ENCODE measurements at places on chromosomes 13 and 19. TPM values are rescaled to one million over a fixed set of nuclear protein-coding genes. Genes with fewer than 3 reads are reported as not detected.

The WDR88 gene
- 0.50 TPM for polyA plus RNA-seq

- DNase-seq, result no peak
Observed at GRCh38 chr19:45953676-45954075, 20.0 kb downstream of the NOVA2 start.

GRCh38 chr19:35015270-35015953 lies 14.9 kb upstream of the SCN1B start:
- DNase-seq, result no peak

The ZNF208 gene
- polyA plus RNA-seq, result 0.66 TPM

The TEX101 gene
- polyA plus RNA-seq, result not detected

GRCh38 chr19:3642987-3643673 lies 16.5 kb upstream of the CACTIN start:
- no peak for DNase-seq

- DNase-seq, result no peak
Observed at GRCh38 chr13:74774264-74774663, 640.1 kb upstream of the KLF12 start.

All from muscle of back (tissue), 13 donors.